ENCODE measurements at places on chromosomes 7 and 10.

DNA sequence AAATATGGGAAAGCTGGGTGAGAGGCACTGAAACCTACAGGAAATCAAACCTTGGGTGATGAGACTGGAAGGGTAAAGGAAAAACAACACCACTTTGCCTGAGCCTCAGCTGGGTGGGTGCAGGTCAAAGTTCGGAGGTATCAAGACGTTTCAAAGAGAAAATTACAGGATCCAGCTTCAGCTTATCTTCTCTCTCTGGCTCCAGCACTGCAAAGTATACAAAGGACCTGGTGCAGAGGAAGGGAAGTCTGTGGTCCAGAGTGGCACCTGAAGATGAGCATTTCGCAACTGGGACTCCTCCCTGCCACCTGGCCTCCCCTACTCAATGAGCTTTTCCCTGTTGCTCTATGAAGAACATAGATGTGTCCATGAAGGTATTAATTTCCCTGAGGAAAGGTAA is 6.4 kb upstream of the FXYD4 start:
- no peak for DNase-seq

DNA sequence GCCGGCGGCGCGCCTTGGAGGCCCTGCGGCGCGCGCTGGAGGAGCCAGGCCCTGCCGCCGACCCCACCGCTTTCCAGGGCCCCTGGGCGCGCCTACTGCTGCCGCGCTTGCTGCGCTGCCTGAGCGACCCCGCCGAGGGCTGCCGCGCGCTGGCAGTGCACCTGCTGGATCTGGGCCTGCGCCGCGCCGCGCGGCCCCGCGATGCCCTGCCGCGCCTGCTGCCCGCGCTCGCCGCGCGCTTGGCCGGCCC is 280 bp downstream of the DNAAF5 start:
- DNase-seq: no peak

DNA sequence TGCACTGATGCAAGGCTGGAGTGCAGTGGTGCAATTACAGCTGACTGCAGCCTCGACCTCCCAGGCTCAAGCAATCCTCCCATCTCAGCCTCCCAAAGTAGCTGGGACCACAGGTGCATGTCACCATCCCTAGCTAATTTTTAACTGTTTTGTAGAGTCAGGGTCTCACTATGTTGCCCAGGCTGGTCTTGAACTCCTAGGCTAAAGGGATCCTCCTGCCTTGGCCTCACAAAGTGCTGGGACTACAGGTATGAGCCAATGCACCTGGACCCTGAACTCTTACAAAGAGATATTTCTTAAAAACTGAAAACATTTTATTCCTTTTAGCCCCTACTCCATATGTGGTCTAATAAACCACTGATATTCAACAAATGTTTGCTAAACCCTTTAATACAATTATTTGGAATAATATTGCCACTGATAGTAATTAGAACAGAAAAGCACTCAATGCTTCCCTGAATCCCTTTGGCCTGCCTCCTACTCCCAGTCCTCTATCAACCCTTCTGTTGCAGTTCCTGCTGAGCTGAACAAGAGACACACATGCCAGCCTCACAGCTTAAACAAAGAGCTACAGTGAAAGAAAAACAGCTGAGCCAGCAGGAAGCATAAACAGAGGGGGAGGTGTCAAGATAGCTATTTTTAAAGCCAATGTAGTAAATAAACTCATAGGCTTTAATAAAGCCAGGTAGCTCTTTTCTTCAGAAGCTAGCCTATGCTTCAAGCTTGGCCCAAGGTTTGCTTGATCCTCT is 7.0 kb upstream of the GNAI1 start:
- no peak for DNase-seq

DNA sequence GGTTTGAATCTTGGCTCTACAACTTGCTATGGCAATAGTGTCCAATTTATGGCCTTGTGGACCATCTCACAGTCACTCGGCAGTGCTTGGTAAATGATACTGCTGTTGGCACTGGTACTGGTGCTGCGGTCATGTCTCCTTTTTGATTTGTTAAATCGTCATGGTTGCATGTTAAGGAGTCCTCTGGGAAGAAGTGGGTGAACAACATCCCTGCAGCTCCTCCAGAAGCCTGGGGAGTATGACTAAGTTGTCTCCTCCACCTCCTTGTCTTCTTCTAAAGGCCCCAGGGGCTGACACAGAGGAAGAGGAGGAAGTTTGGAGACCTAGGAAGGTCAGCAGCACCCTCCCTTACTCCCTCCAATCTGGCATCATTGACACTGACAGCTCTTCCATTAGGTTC is 8.5 kb downstream of the ITPRIP start:
- DNase-seq: no peak

- no peak for DNase-seq
Observed at GRCh38 chr7:118758582-118758981, 534.1 kb downstream of the ANKRD7 start.

DNA sequence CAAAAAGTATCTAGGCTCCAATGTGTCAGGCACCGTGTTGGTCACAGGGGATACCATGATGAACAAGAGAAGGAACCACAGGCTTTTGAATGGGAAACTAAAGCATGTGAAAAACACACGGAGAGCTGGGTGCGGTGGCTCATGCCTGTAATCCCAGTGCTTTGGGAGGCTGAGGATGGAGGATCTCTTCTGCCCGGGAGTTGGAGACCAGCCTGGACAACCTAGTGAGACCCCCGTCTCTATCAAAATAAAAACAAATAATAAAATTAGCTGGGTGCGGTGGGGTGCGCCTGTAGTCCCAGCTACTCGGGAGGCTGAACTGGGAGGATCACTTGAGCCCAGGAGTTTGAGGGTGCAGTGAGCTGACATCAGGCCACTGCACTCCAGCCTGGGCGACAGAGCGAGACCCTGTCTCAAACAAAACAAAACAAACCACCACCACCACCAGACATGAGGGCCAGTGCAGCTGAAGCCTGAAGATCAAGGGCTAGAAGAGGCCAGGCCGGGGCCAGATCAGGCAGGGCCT is 611 bp upstream of the COPS6 start:
- no peak for DNase-seq

DNA sequence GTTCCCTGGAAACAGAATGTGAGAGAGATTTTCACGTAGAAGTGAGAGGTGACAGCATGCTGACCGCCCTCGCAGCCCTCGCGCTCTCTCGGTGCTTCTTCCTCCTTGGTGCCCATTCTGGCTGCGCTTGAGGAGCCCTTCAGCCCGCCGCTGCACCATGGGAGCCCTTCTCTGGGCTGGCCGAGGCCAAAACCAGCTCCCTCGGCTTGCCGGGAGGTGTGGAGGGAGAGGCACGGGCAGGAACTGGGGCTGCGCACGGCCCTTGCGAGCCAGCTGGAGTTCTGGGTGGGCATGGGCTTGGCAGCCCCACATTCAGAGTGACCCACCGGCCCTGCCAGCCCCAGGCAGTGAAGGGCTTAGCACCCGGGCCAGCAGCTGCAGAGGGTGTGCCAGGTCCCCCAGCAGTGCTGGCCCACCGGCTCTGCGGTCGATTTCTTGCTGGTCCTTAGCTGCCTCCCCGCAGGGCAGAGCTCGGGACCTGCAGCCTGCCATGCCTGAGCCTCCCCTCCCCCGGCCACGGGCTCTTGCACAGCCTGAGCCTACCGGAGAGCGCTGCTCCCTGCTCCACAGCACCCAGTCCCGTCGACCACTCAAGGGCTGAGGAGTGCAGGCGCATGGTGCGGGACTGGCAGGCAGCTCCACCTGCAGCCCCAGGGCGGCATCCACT is 888.7 kb upstream of the ZWINT start:
- DNase-seq: no peak

DNA sequence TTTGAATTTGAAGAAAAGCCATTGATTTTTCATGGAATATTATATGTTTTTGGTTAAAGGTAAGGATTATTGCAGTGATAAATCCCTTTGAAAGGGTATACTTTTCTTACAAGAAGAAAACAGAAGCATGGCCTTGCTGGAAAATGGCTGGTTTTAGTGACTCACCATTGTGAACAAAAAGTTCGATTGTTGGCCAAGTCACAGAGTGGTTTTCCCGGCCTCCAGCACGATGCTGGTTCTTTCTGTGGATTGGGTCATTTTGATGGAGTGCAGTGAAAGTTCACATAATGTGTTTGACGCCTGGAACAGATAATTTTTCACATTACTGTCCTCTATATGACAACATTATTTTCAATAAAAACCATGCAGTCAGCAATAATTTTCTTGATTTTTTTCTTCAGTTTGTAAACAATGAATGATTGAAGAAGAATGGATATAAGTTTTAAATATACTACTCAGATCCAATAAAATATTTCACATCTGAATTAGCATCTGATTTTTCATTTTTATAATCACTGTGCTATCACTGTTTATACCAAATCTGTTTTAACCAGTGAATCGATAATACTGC is 60.9 kb downstream of the RBM20 start:
- no peak for DNase-seq

DNA sequence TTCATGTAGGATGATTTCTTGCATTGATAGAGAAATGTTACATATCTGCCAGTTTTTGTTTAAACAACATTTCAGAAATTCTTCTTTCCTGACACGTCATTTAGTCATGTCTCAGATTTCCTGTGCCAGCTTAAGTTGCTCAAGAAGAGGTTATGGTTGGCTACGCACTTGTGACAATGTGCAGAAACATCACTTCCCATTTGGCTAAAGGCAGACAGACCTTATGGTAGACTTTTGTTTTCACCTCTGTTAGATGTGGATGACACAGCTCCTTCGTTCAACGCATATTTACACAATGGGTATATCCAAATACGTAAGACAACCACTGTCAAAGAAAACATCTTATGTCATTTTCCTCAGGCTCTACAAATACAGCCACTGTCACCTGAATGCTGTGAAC is 125.8 kb downstream of the DOCK4 start:
- no peak for DNase-seq

DNA sequence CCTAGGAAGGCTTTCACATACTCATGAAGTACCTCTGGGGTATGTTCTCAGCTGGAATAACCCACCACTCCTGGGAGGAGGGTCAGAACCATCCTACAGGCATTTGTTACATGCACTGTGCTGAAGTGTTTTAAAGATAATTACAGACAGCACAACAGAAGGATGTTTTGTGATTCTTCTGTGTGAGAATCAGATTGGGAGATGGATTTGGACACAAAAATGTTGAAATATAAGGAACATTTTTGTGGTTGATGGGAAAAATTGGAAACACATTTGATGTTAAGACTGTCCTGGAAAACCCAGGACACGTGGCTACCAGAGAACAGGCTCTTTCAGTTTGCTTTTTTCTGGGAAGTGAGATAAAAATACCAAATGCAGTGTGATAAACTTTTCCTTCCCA is 61.4 kb downstream of the BICC1 start:
- no peak for DNase-seq

DNA sequence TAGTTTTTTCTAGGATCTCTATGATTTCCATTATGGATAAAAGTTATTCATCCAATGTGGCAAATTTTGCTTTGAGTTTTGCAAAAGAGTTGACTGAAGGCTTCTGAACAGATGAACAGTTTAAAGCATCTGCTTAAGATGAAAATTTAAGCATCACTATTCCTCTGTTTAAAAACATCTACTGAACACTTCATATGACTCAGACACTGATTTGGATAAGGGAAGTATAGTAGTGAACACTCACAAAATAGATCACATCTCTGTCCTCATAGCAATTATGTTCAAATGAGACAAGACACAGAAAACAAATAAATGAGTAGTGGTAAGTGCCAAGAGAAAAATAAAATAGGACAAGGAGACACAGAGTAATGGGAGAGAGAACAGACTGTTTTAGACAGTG is 157.3 kb downstream of the MBL2 start:
- DNase-seq: no peak

GRCh38 chr7:150972741-150973140 is 5.4 kb downstream of the KCNH2 start:
- no peak for DNase-seq

GRCh38 chr7:122306320-122307227 is 2.0 kb upstream of the FEZF1 start:
- DNase-seq: no peak

- DNase-seq: no peak
Observed at GRCh38 chr10:60155099-60155877, 234.4 kb downstream of the ANK3 start.

DNA sequence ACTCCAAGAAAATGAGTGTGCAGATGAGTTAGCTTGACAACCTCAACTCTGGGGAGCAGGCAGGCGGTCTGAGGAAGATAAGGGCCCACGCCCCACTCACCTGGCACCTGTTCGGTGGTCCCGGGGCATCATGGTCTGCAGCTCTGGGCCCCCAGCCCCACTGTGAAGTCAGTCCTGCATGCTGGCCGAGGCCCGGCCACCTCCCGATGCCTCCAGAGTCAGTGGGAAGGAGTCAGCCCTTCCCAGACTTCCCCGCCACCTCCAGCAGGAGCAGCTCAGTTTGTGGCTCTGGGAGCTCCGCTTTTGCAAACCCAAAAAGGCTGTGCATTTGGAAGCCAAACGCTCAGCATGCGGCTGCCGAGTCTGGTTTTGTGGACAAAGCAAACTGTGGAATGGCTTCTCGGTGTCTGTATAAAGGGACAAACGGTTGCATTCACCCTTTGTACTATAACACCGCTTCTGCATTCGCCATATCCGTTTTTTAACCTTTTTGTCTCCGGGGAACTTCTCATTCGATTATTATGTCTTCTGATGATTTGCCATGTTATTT is 167.3 kb downstream of the CCDC3 start:
- no peak for DNase-seq

DNA sequence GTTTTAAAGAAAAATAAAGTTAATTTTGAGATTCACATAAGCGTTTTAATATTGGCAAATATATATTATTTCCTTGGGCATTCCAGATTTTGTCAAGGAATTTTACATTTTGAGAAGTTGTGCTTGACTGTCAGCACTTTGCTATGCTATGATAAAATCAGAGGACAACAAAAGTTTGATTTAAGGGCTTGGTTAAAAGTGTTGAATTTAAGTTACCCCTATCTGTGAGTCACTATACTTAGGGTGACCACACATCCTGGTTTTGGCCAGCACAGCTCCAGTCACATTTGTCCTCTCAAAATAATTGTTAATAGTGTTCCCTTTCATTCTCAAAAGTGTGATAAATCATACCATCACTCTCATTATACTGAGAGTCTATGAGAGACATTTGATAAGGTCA is 34.2 kb upstream of the ANK3 start:
- DNase-seq: no peak

DNA sequence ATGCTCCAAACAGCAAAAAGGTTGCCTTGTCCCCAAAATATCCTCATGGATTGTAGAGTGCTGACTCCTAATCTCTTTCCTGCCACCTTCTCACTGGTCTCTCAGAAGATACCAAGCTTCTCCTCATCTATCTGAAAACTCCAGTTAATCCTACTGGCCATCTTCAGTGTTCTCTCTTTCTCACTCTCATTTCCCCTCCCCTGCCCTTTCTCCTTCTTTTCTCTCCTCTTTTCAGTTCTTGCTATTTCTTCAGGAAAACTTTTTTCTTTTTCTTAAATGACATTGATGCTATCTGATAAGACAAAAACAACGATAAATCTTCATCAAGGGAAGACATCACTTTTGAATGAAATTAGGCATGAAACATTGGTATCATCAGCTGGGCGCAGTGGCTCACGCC is 109.8 kb downstream of the USP6NL start:
- DNase-seq: no peak

- no peak for DNase-seq
Observed at GRCh38 chr7:30505174-30505697, 607 bp upstream of the GGCT start.
